ENCODE measurements at places on chromosomes 4 and X. TPM values are rescaled to one million over a fixed set of nuclear protein-coding genes. Genes with fewer than 3 reads are reported as not detected.

- no peak for DNase-seq
Measured at GRCh38 chr4:111405989-111406388, 739.3 kb upstream of the FAM241A start.

GRCh38 chr4:153509724-153510123, 43.6 kb downstream of the TMEM131L start:
- DNase-seq, result no peak

ARHGAP24 gene
- 3.4 TPM for total RNA-seq

PCDH10 gene
- not detected for total RNA-seq

GRCh38 chr4:77183777-77184420, 26.9 kb downstream of the CCNG2 start:
- no peak for DNase-seq

- DNase-seq, result peak; percentile 61
Measured at GRCh38 chr4:77203380-77204197, 46.6 kb downstream of the CCNG2 start.

DNA sequence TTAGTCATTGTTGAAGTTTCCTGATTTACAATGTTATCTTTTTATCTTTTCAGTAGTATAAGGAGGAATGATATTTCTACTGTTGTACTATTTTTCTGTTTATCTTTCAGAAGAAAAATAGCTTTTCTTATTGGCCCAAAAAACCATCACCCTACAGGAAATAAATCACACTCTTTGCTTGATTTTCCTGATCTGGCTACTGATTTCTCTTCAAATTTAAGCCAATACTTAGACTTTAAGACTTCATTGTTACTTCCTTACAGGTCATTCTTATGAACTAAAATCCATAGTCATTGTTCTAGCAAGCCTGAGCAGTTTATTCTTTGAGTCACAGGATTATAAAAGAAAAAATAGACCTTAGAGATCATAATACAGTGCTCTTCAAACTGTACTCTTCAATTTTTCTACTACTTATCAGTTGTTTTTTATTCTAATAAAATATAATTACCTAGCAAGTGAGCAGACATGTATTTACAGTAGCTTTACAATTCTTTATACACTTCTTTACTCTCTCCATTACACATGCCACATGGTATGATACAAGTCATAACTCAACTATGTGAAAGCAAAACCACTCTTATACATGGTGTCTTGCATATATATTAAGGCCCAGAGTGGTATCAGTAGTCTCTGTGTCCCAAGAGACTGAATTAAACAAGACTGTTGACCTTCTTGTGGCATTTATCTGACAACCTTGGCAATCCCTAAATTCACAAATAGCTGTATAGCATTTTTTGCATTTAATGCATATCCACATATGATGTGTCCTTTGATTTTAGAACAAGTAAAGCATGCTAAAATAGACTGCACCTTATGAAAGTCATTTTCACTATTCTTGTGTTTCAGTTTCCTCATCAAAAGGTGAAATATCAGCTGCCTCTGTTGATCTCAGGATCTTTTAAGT, 47.9 kb downstream of the TET2 start:
- no peak for DNase-seq

GRCh38 chrX:154051201-154051810, 31.6 kb upstream of the IRAK1 start:
- peak; percentile 54 for DNase-seq

DNA sequence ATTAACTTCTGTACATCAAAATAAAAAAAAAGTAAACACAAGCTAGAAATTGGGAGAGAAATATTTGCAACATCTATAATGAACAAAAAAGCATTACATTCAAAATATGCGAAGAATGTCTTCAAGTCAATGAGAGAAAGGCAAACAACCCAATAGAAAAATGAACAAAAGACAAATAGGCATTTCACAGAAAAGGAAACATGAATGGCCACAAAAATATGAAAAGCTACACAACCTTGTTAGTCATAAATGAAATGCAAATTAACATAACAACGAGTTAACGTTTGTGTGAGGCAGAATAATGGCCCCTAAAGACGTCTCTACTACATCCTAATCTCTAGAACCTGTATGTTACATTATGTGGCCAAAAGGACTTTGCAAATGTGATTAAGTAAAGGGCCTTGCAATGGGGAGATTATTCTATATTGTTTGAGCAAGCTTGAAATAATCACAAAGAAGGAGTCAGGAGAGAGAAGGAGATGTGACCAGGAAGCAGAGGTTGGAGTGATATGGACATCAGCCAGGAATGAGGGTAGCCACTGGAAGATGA, 86.8 kb downstream of the WDFY3 start:
- peak; percentile 64 for DNase-seq

DNA sequence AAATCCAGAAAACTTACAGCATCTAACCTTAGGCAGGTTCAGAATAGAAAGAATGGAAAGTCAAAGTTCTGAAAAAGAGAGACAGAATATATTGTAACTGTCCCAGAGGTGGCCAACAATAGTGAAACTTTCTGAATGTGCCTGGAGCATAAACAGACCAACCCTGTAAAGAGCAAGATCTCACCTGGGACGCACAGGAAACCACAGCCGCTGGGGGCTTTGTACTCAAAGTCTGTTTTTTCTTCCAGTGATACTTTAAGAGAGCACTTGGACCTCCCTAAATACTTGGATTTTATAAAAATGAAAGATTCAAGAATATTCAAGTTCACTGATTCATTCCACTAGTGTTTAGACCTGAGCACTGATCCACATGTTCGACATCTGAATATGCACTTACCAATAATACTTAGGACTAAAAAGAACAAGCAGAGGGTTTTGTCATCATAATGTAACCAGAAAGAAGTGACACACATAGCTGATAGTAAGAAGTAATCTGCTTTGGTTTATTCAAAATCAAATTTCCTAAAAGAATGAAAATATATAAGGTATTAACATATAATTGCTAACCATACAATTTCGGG, 35.3 kb downstream of the ARAP2 start:
- DNase-seq, result no peak

- no peak for DNase-seq
Measured at GRCh38 chrX:153777261-153778090, 3.4 kb upstream of the SRPK3 start.

MGARP gene
- total RNA-seq, result 1.6 TPM

FHL1 gene
- total RNA-seq, result 104 TPM

CSAG1 gene
- not detected for total RNA-seq

DNA sequence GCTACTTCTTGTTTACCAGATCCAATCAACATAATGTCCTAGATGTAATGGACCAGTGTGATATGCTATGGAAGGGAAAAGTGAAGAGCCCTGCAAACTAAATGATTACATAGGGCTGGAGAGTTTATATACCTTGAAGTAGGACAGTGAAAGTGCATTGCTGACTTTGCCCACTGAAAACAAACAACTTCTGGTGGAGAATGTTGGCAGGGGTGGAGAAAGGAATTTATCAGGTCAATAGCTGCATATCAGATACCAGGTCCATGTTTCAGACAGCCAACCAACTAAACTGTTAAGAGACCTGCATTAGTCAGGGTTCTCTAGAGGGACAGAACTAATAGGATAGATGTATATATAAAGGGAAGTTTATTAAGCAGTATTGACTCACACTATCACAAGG, 82.4 kb downstream of the DCUN1D4 start:
- DNase-seq, result no peak

DNA sequence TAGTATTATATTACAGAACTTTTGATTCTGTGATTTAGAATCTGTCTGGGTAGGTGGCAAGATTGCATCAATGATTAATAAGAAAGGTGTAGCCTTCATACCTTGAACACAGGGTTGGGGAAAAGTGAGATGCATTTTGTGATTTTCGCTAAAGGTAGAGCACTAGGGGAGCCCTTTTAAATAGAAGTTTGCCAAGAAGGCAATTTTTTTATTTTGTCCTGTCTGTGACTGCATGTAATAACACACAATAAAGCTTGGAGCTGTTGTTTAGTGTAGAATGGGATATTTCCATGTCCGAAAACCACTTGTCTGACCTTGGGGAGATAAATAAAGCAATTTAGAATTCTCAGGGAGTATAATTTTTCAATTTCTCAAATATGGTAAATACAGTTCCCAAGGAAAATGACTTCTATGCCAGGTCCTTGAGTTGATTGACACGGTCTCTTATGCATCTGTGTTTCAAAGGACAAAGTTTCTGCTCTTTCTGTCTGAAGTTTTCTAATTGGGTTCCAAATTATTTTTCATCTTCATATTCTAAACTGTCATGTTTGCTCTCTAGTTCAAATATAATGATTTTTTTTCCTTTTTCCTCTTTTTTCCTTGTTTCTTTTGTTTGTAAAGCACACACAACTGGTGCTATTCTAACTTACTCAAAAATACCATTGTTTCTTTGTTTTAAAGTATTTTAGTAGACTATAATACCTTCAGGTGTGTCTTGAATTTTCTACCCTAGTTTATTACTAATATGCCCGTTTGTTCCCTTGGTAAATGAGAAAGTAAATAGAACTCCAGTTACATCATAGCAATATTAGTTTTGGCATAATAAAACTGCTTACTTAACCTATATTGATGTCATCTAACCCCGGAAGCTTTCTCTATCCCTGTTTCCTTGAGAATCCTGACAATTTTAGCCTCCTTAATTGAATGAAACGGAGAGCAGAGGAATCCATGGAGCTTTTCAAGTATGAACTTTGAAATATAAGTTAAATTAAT, 87.8 kb upstream of the BMPR1B start:
- no peak for DNase-seq

ZCCHC12 gene
- total RNA-seq, result not detected

ZFYVE28 gene
- total RNA-seq, result not detected

DNA sequence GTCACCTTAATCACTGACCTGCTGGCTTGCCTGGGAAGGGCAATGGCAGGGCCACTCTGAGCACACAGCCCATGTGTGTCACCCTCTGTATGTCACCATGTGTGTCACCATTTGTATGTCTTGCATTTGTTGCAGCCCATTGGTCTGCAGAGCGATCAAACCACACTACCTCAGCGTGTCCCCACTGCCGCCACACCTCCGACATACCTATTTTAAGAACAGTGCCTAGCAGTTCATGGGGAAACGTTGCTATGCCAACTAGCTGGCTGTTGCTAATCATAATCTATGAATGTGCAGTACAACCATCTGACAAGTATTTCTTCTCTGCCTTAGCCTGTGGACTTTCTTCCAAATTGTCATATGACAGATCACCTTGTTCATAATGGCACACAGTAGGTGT, 8.0 kb upstream of the CRMP1 start:
- DNase-seq, result no peak

GRCh38 chrX:7052541-7052940, 95.0 kb upstream of the STS start:
- no peak for DNase-seq

DNA sequence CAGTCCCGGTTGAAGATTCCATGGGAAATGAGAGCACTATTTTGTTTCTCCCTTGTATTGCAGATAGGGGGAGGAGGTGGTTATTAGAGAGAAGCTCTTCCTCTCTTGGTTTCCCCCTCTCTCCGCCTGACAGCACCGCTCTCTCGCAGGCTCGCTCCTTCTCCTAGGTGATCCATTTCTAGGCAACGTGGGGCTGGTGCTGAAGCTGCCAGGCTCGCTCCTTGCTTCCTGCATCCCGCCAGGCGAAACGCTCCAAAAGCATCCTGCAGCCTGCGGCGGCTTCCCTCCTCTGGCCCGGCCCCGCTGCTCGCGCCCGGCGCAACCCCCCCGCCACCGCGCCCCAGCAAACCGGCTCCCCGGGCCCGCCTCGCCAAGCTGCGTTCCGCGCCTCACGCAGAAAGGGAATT, at the start of gene GRID2:
Gene GRID2 (plus strand): TSS at position 346 of the 407 bp plus-strand sequence.
- no peak for DNase-seq

FOXR2 gene
- total RNA-seq, result not detected

F8A1 gene
- 0.89 TPM for total RNA-seq

DNA sequence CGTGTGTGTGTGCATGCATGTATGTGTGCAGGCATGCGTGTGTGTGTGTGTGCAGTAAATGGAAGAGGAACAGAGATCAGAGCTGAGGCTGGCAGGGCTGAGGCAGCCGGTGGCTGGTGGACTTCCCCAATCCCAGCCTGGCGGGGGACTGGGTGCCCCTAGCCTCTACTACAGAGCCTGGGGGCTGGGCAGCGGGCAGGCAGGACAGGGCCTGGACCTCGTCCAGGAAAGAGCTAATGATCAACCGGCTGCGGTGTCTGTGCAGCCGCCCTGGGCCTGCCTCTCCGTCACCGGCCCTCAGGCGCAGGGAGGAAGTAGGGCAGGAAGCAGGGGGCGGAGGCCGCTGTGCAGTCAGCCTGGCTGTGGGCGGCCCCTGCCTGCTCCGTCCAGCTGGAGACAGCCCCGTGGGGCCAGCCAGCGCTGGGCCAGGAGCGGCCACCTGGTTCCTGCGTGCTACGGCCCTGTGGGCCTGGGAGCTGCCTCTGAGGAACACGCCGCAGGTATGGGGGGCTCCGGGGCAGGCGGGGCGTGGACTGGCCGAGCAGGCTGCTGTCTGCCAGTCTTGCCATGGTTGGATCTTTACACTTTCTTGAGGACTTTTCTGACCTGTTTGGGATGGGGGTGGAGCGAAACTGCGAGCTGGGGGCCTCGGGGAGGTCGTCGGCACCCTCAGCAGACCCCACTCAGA, at the start of gene SH3TC1:
Gene SH3TC1 (plus strand): TSS at position 385 of the 688 bp plus-strand sequence. CDS start 5,905 bp downstream, outside the sequence.
- peak; percentile 67 for DNase-seq

Measured in SJSA1 (cell line).